Fibroblast of villous mesenchyme (primary cell): ENCODE measurements at places on chromosomes 2 and 18. TPM values are rescaled to one million over a fixed set of nuclear protein-coding genes. Genes with fewer than 3 reads are reported as not detected.

DNA sequence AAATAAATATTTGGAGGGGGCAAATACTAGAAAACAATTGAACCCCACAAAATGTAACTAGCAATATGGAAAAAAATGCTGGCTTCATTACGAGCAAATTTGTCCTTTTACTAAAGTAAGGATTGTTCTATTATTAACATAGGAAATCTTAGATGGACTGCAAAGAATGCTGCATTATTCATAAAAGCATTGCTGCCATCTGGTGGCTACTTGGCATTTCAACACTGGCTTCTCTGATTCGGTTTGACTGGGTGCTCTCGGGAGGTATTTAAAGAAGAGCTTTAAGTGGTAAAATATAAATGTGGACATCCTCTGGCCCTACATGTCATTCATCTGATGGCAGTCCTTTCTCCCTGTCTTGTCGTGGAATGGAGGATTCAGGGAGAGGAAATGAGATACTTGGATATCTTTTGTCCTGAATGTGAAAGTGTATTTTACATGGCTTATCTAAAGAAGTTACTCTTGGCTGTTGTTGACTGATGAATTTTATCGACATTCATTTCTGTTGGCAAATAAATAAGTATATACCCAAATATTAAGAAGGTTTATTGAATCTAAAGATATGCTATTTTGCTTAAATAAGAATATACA is 130.2 kb downstream of the ARHGAP15 start:
- peak; percentile 66 for DNase-seq

- DNase-seq: no peak
Measured at GRCh38 chr2:216012133-216012829, 1.1 kb downstream of the MREG start.

Gene MTA3
- 25.8 and 32.0 TPM in 2 replicates for total RNA-seq

DNA sequence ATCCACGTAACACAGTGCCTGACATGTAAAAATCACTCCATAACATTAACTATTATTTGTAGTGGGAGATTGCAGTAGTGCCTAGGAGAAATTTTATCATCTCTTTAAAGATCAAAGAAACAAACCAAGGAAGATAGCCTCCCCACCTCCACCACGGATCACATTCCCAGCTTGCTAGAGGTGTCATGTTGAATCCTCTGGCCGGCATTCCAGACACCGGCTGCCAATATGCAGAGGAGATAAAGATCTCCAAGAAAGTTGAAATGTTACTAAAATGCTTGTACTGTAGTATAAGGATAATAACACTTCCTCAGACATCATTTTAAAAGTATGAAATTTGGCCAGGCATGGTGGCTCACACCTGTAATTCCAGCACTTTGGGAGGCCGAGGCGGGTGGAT is 6.1 kb upstream of the ATG16L1 start:
- no peak for DNase-seq

Gene GALNT14
- under 0.01 TPM in 1 of 2 replicates, not detected in the other for total RNA-seq

Gene DPP10
- total RNA-seq: under 0.01 and 0.32 TPM in 2 replicates

GRCh38 chr2:120715353-120715752 is 20.3 kb upstream of the GLI2 start:
- DNase-seq: no peak

- DNase-seq: no peak
Measured at GRCh38 chr2:114122930-114123329, 233.0 kb downstream of the ACTR3 start.
